ENCODE measurements at places on chromosomes 1 and 21. TPM values are rescaled to one million over a fixed set of nuclear protein-coding genes. Genes with fewer than 3 reads are reported as not detected.

FBXO2 gene
- 0.66 TPM for total RNA-seq

CRB1 gene
- not detected for total RNA-seq

GJC2 gene
- 1.2 TPM for total RNA-seq

DAB1 gene
- total RNA-seq: not detected
